ENCODE measurements at places on chromosomes 12 and 14. TPM values are rescaled to one million over a fixed set of nuclear protein-coding genes. Genes with fewer than 3 reads are reported as not detected.

ATXN7L3B gene
- total RNA-seq = 25.2 TPM

SERPINA12 gene
- not detected for total RNA-seq

TSPAN9 gene
- 35.1 TPM for total RNA-seq

GPR65 gene
- not detected for total RNA-seq

NCKAP5L gene
- 10.7 TPM for total RNA-seq

ENDOU gene
- total RNA-seq = not detected

BIN2 gene
- not detected for total RNA-seq

RFX4 gene
- not detected for total RNA-seq

P2RX7 gene
- total RNA-seq = 0.65 TPM

Measured in epithelial cell of umbilical artery (primary cell).